HuH-7.5 (cell line): ENCODE measurements at places on chromosomes 4 and X.

DNA sequence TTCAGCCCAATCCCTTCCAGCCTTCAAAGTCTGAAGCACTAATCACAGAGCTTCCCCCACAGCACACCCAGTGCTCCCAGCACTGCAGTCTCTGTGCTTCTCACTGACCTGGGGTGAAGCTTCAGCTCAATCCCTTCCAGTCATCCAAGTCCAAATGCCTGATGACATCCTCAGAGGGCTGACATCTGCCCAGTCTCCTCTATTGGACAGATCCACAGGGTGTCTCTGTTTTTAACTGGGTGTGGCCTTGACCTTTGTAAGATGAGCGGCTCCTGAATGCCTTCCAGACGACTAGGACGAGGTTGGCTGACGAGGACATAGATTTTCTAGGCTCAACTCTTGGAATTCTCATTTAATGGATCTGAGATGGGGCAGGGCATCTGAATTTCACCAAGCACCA is 7.6 kb upstream of the SLC2A9 start:
- no peak for DNase-seq

DNA sequence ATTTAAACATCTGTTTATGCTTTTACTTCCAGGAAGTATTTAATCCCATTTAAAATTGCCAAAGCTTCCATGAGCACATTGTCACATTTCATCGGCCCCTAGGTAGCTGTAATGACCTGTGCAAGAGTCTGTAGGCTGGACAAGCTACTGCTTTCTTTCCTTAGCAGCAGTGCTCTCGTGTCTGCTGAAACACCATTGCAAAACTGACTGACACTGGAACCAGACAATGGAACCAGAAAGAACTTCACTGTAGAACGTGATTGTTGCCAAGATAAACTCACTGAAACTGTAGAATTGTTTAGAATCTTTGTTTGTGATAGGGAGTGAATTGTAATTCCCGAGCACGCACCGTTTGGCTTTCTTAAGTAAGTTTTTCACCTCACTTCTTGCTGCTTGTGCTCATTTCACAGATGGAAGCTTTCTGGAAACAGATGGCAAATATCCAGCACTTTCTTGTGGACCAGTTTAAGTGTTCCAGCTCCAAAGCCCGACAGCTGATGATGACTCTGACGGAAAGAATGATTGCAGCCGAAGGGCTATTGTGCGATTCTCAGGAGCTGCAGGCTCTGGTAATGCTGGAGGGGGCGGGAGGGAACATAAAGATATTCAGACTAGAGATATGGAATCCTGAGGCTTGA is 36.9 kb downstream of the EVC start:
- no peak for DNase-seq

GRCh38 chr4:53686521-53686920 is 95.2 kb upstream of the LNX1 start:
- no peak for DNase-seq

DNA sequence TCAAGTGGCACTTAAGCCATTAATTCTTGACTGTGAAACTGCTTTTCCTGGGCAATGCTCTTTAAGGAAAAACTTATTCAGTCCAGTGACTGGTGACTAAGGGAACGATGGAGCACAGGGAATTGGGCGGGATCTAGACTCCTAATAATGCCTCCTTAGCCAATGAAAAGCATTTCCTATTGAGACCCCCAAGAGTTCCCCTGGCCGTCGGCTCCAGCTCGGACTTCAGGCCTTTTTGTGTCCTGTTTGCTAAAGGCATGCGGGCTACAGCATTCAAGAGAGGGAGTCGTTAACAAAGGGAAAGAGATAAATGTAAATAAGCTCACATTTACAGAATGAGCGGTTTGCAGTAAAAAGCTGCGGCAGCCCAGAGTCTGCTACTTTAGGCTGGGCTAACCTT is at the start of gene LPAR4:
TSS of gene LPAR4 (plus strand) at position 232 of the 400 bp plus-strand sequence. CDS start 7,150 bp downstream, outside the sequence.
- no peak for DNase-seq

DNA sequence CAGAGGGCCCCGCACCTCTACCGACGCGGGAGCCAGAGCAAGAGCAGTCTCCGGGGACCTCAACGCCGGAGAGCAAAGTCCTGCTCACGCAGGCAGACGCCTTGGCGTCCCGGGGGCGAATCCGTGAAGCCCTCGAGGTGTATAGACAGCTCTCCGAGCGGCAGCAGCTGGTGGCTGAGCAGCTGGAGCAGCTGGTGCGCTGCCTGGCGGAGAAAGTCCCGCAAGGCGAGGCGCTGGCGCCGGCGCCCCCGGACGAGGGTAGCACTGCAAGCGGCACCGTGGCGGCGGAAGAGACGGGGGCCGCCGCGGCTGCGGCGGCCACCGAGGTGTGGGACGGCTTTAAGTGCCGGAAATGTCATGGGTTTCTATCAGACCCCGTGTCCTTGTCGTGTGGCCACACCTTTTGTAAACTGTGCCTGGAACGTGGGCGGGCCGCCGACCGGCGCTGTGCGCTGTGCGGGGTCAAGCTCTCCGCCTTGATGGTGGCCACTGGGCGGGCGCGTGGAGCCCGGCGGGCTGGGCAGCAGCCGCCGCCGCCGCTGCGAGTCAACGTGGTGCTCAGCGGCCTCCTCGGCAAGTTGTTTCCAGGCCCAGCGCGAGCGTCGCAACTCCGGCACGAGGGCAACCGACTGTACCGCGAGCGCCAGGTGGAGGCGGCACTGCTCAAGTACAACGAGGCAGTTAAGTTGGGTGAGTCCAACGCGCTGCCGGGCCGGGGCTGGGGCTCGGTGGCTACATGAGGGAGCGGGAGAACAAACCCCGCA is 672 bp downstream of the LONRF3 start:
- DNase-seq: peak; percentile 32

- no peak for DNase-seq
Observed at GRCh38 chrX:139203651-139204570, 326.6 kb upstream of the F9 start.

- no peak for DNase-seq
Observed at GRCh38 chr4:37188100-37188499, 56.4 kb upstream of the NWD2 start.

- no peak for DNase-seq
Observed at GRCh38 chrX:45424326-45424725, 223.7 kb upstream of the DIPK2B start.
